ENCODE measurements at places on chromosomes 6 and 20.

DNA sequence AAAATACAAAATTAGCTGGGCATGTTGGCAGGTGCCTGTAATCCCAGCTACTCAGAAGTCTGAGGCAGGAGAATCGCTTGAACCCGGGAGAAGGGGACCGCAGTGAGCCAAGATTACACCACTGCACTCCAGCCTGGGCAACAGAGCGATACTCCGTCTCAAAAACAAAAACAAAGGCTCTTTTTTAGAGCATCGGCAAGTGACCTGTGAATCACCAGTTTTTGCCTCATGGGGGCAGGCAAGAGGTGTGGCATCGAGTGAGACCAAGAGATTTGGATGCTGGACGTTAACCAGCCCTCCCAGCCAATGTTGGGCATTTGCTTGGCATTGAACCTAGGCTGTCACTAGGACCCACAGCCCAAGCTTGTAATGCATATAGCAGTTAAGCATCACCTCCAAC lies 14.6 kb upstream of the CDK5RAP1 start:
- no peak for DNase-seq

- no peak for DNase-seq
Measured at GRCh38 chr6:152298848-152299735, 338.1 kb downstream of the SYNE1 start.

- DNase-seq, result no peak
Measured at GRCh38 chr20:47557218-47557617, 55.5 kb downstream of the NCOA3 start.

- DNase-seq, result no peak
Measured at GRCh38 chr6:44649365-44650025, 262.0 kb downstream of the CDC5L start.

DNA sequence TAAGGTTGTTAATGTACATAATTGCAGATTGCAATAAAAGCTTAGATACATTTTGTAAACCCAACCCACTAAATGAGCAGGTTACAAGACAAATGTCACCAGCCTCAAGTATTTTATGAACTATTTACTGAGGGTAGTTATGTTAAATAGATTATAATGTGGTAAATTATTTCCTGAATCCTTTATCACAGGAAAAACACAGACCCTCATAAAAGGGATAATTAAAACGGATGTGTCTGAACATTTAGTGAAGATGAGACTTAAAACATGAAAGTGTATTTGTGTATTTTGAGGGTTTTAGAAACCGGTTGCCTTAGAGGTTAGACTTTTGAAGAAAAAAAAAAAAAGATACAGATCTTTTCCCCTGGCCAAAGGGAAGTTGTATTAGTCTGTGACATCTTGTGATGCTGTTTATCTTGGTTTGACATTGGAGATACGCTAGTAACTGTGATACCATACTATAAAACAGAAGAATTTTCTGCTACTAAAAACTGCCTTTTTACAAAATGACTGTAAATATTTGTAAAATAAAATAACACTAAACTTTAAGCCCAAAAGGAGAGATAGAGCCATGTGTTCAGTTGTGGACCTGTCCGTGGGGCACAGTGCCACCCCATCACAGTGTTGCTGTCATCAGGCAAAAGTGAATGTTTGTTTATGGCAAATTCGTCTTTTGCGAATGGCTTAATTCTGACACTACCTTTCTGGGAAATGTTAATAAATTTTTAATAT lies 9.7 kb downstream of the DYNLT1 start:
- DNase-seq, result no peak

DNA sequence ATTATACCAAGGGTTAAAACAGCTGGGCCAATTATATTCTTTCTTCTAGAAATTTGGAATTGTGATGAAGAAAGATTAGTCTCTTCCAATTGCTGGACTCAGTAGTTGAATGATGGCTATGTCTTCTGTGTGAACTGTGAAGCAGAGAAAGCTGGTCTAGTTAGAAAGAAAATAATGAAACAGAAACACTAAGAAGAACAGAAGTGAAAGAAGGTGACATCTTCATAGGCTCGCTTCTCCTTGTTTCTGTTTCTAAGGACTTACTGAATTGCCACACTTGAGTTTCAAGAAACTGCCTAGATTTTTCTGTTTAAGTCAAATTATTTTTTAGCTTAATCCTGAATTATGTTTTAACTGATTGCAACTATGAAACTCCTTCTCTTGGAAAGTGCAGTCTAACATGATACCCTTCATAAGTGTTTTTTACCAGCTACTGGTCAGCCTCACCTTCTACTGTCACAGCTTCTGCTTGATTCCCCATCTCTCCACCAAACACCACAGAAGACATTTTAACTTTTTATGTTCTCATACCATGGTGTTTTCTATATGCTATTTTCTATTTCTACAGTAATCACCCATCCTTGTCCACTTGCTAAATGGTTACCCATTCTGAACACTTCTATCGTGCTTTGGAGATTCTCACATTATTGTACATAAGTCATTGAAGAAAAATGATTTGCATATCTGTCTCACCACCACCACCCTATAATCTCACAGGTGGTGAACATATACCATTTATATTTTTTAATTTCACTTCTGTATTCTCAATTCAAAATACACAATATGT lies 268.8 kb downstream of the GRIK2 start:
- no peak for DNase-seq
